ENCODE measurements at places on chromosomes 5 and 9.

DNA sequence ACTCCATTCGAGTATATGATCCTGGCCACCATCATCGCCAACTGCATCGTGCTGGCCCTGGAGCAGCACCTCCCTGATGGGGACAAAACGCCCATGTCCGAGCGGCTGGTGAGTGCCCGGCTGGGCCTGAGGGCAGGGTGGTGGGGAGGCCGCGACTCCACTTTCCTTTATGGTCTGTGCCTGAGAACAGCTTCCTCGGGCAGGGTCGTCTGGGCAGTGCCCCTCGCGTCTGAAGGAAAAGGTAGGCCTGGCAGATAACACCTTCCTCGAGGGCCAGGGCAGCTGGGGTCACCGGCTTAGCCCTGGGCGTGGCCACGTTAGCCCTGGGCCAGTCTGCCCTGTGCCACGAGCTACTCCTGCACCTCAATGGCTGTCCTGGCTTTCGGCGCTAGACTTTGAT, 1.5 kb downstream of the CACNA1B start:
- DNase-seq, result no peak

- DNase-seq, result no peak
These were observed 41.5 kb downstream of the SH3PXD2B start for GRCh38 chr5:172412724-172413286.

- no peak for DNase-seq
These were observed 23.8 kb upstream of the ZNF622 start for GRCh38 chr5:16489322-16489791.

DNA sequence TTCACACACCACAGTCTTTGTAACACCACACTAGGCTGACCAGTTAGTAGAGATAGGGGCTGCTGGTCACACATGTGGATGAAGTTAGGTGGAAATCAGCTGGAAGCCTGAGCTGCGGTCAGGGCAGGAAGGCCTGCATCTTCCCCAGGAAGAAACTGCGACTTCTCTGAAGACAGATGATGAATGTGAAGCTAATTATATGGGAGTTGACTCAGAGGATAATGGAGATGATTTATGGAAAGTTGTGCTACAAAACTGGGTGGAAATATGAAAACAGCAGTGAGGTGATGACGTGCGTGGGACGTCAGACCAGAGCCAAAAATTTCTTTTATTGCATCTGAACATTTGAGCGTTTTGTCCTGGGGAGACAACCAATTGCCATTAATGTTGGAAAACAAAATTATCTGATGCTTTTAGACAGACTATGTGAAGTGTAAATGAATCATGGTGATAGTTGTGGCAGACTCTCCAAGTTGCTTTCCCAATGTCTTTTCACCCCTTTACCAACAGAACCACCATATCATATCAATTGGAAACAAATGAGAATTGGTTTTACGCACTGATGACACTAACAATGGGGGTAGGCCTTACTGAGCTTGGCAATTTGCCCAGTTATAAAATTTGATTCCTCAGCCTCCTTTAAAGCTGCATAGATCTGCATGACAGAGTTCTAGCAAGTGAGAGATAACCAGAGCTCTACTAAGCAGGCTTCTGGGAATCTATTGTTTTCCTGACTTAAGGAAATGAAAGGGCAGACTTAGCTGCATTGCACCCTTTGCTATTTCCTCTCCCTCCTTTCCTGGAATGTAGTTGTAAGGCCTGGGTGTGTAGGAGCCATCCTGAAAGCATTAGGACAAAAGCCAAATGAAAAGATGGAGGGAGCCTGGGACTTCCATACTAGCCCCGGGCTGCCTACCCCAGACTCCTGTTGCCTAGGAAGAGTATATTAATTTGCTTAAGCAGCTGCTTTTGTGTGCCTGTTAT, 84.0 kb downstream of the RAB3C start:
- DNase-seq, result no peak

- DNase-seq, result no peak
These were observed 142.8 kb downstream of the PALM2AKAP2 start for GRCh38 chr9:109922617-109923470.

GRCh38 chr9:96565671-96566497, 53.8 kb downstream of the CDC14B start:
- no peak for DNase-seq

DNA sequence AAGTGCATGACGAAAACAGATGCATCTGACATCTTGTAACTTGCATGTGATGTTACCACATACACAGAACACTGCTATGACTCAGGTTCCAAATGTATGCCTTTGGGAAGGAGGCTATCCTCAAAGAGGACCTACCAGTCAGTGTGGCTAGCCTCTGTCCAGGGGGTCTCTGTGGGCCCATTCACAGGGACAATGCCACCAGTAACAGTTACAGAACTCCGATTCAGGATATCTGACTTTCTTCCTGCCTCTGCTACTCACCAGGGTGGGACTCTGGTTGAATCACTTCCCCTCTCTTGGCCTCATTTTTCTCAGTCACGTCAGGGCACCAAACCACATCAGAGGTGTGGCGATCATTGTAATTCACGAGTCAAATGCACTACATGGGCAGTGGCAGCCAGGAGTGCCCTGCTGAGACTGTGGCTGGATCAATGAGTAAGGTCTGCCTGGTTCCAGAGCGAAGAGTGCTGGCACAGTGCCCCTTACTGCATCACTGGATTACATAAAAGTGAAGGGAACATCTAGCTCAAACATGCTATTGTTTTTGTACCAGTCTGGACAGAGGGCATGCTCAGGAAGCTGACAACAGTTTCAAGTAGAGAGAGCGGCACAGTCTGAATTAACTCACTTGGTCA, 13.2 kb downstream of the ATOX1 start:
- DNase-seq, result no peak

DNA sequence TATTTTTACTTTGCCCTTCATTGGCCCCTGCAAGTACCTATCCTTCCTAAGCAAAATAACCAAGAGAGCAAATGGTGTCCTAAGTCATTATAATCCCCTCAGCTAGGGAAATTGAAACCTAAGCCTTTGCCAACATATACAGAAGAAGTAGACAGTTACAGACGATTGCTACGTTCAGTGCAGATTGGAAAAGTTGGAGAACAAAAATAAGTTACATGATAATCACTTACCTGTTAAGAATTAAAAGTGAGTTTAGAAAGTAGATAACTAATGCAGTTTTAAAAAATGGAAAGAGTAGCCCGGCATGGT, 244.8 kb downstream of the MPDZ start:
- DNase-seq, result no peak

DNA sequence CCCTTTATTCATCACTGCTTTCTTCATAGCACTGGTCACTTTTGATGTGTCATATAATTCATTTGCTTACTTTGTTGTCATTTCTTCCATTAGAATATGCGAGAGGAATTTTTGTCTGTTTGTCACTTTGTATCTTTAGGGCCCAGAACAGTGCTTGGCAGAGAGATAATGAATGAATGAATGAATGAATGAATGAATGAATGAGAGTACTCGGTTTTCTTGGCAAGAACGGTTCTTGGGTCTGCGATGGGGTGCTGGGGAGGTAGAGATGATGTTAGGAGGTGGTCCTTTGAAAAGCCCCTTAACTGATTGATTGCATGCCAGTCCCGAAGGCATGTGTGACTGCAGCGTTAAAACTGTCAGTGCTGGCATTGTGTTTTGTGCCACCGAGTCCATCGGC, 52.4 kb upstream of the LRRTM2 start:
- DNase-seq, result no peak

GRCh38 chr5:40481241-40481640, 198.5 kb upstream of the PTGER4 start:
- DNase-seq, result no peak

GRCh38 chr5:38645508-38645907, 89.1 kb upstream of the LIFR start:
- no peak for DNase-seq

GRCh38 chr5:144273232-144274027, 102.8 kb downstream of the KCTD16 start:
- DNase-seq, result no peak

DNA sequence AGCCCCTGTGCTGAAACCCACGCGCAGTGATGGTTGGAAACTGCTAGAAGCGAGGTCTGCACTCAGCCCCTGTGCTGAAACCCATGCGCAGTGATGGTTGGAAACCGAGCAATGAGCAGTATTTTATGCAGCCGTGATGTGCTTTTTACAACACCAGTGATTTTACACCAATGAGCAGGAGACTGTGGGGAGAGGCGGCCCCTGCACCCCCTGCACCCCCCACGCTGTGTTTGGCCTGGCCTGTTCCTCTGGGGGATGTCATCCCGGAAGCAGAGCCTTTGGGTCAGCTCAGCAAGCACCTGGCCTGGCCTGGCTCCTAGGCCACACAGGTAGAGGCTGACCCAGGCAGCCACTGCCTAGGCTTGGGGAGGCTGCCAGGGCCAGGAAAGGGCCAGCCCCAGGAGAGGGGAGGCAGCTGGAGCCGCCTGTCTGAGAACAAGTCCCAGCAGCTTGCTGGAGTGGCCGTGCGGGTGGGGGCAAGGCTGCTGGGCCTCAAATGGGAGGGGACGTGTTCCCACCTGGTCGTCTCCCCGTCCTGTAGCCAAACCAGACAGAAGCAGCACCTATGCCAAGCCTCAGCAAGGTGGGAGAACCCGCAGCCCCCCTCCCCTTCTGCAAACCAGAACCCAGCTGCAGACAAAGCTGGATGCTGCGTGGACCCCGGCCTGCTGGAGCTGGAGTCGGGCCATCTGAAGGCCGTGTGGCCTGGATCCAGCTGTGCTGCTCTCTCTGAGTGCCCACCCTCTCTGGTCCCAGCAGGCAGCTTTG, 46.8 kb downstream of the DBH start:
- DNase-seq, result no peak

- no peak for DNase-seq
These were observed 509.2 kb downstream of the CETN3 start for GRCh38 chr5:89900346-89900745.

DNA sequence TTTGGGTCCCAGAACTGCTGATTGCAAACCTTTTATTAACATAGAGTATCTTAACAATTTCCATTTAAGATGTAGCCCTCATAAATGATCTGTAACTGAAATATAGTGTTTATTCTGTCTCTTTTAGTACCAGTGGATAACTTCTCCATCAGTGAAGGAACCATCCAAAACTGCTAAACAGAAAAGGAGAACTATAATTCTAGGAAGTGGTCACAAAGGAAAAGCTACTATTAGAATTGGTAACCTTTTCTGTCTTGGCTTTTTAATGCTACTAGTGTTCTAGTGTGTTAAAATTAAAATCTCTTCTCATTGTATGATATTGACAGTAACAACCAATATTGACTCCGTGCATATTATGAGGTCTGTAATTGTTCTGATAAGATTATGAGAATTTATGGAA, 12.8 kb downstream of the CEP78 start:
- DNase-seq, result no peak

- DNase-seq, result no peak
These were observed 92.9 kb downstream of the TNC start for GRCh38 chr9:115024925-115025535.

DNA sequence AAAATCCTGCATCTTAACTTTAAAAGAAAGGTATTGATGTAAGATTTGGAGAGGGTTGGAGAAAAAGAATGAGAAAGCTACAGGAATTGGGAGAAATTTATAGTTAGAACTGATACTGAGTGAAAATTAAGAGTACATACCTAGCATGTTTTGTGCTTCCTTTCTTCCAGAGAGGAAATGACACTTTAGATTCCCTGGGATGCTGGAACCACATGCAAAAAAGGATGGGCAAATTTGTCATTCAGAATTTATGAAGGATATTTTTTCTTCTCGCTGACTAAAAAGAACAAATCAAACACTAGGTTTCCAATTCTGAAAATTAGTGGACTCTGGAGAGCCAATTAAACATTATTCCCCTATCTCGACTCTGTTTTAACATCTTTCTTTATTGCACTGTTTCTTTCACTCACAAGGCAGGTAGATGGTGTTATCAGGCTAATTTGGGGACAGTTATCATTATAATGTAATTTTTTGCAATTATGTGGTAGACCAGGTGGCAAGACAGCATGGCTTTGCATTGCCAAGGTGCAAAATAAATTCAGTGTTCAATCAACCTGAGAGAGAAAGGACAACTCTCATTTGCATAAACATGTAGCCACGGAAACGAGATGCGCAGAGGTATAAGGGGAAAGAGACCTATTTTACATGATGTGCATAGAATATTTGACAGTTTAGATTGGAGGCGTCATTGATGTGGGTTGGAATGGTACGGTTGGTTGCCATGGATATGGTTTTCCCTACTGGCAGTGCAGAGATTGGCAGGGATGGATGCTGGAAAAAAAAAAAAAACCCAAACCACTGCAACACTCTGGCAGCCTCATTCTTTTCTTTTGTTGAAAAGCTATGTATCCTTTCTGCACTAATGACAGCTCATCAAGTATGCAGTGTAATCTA, 320.4 kb upstream of the CCNH start:
- DNase-seq, result no peak

- peak; percentile 26 for DNase-seq
These were observed 32.9 kb upstream of the STXBP1 start for GRCh38 chr9:127578952-127579853.

- no peak for DNase-seq
These were observed 358.2 kb downstream of the BNC2 start for GRCh38 chr9:16512281-16512680.

DNA sequence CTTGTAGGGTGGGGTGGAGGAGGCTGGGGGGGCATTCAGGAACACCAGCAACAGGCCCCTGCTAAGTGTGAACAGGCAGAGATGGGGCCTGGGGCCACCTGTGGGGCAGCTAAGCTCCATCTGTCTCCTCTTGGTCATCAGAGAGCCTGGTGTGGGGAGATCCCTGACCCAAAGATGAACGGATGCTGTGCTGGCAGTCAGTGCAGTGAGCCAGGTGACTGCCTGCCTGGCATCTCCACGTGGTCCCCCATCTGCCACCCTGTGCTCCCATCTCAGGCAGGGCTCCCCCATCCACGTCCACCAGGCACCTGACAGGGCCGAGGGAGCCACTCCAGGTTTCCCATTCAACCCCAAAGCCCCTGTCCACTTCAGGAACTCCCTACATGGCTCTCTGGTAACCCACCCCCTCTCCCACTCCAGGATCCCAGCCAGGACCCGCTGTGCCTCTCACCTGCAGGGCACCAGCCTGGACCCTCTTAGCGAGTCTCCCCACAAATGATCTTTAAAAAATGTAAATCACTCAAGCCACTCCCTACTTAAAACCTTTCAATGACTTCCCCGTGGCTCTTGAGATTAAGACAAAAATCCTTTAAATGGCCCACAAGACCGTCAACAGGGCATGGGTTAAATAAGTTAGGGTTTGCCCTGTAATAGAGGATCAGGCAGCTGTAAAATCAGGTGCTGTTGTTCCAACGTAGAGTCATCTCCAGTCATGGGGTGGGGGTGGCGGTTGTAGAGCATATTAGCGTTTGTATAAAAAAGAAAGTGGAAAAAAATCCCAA, 60.8 kb downstream of the LMX1B start:
- DNase-seq, result no peak

DNA sequence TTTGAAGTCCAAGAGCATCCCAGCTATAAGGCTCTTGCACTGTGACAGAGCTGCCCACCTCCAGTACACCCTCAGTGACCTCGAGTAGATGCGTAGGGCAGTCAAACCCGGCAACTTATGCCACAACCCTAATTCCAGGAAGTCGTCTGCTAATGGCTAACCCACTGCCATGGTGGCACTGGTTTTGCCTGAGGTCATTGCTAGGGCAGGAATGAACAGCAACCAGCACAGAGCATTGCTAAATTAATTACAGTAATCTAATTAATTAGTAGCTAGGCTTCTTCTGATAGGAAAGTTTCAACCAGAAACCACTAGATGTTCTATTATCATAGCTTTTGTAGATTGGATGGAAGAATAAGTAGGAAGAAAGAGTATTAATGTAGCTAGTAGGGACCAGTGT, 122.8 kb downstream of the DPYSL3 start:
- no peak for DNase-seq

Measured in stimulated activated CD4-positive, alpha-beta T cell treated with anti-CD3 and anti-CD28 coated beads, Interleukin-1b, Interleukin-23, amount 100 ng/mL, for 1 hour (primary cell).